ENCODE measurements at places on chromosomes 1 and 21. TPM values are rescaled to one million over a fixed set of nuclear protein-coding genes. Genes with fewer than 3 reads are reported as not detected.

DNA sequence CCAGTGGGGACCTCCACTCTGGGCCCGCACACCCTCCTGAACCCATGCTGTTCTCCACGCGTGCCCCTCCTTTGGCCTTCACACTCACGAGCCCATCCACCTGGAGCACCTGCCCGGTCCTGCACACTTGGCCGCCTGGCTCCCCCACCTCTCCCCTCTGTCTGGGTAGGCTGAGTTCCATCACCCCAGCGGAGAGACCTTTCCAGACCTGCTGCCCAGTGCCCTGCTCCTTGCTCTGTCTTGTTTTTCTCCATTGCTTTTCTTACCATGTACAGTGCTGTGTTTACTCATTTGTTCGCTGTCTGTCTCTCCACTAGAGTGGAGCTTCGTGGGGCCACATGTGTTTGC lies 351.0 kb upstream of the VAMP3 start:
- no peak for DNase-seq

- peak; percentile 96 for DNase-seq
Observed at GRCh38 chr1:155322953-155323728, 2.4 kb downstream of the RUSC1 start.

GRCh38 chr1:155941845-155942531 lies 550 bp downstream of the RXFP4 start:
- DNase-seq: no peak

DNA sequence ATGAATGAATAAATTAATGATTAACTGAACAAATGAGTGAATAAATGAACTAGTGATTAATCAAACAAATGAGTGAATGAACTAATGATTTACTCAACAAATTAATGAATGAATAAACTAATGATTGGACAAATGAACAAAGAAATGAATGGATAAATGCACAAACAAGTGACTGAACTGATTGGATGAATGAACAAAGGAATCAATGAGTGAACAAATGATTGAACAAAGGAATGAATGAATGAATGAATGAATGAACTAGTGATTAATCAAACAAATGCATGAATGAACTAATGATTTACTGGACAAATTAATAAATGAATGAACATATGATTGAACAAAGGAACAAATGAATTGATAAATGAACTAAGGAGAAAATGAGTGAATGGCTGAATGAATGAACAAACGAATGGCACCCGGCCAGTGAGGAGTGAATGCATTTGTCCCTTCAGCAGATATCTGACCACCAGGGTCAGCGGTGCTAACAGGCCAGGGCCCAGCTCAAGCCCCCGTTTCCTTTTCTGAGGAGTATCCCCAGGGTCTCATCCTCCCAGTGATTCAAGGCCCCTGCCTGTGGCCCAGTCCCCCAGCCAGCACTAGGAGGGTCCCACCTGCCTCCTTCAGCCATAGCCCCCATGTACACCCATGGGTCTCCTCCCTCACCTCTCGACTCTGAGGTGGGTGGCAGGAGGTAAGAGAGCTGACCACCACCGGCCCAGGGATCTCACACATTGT lies 49.9 kb downstream of the WNT9A start:
- DNase-seq: no peak

GRCh38 chr1:167328306-167328815 lies 107.7 kb downstream of the POU2F1 start:
- no peak for DNase-seq

GRCh38 chr21:32055305-32055704 lies 182.5 kb downstream of the HUNK start:
- no peak for DNase-seq

Gene BARHL2
- total RNA-seq: not detected

DNA sequence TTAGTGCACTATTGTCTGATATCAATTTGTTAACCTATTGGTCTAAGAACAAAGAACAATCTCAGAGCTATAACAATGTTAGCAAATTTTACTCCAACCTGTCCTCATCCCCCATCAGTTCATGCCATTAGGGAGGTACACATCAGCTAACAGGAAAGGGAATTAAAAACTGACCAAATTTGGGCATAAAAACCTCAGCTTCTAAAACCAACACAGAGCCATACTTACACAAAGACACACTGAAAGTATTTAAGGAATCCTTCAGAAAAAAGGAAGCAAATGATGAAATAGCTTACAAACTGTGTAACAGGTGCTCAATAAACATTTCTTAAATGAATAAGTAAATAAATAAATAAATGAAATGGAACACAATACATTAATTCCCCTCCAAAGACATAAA lies 89.2 kb downstream of the TTLL7 start:
- DNase-seq: no peak

GRCh38 chr1:203186446-203187303 lies at the start of gene CHI3L1:
TSS of gene CHI3L1 (minus strand) at chr1:203186704. CDS start at chr1:203186623, 81 bp downstream.
- DNase-seq: no peak

- DNase-seq: peak; percentile 73
Observed at GRCh38 chr1:117810553-117810952, 118.9 kb downstream of the GDAP2 start.

GRCh38 chr1:11478571-11479374 lies at the start of gene DISP3:
TSS of gene DISP3 (plus strand) at chr1:11479155. CDS start at chr1:11500993, 21,838 bp downstream.
- DNase-seq: peak; percentile 27

DNA sequence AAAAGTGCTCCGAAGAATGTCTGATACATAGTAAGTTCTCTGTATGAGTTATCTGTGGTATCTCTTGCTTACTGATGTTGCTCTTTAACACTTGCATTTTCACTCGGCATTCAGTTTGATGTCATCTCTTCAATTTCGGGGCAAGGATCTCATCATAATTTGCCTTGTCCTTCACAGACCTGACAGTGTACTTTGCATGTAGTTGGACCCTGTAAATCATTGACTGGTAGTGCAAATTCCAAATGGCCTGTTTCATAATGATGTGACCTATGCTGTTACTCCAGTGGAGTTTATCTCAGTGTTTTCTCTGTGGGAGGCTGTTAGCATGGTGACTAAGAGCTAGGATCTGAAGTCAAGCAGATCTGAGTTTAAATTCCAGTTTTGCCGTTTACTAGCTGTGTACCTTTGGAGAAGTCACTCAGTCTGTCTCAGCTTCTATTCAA lies 34.2 kb upstream of the ABCD3 start:
- peak; percentile 7 for DNase-seq

- DNase-seq: no peak
Observed at GRCh38 chr1:236952246-236953003, 51.8 kb downstream of the MT1HL1 start.

DNA sequence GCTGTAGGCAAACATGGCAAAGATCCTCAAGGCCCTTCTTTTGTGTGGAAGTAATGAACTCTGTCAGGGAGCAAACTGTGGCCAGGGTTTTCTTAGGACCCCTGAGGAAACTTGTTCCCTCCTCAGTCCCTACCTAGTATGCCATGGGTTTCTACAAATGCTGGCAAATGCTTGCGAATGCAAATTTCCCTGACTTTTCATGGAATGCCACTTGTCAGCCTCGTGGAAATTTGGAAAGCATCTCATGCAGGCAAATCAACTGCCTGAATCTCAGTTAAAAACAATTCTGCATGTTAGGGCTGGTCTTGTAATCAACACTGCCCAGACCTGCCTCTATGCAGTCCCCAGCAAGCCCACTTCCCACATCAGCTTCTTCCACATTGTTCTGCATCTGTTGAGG lies 334.9 kb upstream of the AJAP1 start:
- DNase-seq: no peak

Gene GLUL
- 79.9 TPM for total RNA-seq

Gene BRDT
- not detected for total RNA-seq

- no peak for DNase-seq
Observed at GRCh38 chr21:32392299-32392879, 423 bp downstream of the URB1 start.

DNA sequence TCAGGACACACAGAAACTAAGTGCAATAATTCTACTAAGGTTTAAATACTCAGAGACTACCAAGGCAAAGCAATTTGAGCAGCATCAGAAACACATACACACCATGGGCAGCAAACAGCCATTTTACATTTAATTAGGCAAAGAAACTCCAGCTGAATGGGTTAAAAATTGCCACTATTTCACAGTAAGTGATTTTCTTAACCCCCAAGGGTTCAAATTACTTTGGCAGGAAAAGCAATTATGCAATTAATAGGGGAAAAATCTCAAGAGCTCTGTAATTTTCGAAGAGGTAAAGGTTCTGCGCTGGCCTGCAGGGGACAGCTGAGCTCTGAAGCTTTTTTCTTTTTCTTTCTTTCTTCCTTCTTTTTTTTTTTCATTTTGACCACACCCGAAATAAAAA lies 206.2 kb upstream of the RRP15 start:
- DNase-seq: no peak

Gene TMEM81
- 1.8 TPM for total RNA-seq

Gene TNFRSF9
- 4.1 TPM for total RNA-seq

DNA sequence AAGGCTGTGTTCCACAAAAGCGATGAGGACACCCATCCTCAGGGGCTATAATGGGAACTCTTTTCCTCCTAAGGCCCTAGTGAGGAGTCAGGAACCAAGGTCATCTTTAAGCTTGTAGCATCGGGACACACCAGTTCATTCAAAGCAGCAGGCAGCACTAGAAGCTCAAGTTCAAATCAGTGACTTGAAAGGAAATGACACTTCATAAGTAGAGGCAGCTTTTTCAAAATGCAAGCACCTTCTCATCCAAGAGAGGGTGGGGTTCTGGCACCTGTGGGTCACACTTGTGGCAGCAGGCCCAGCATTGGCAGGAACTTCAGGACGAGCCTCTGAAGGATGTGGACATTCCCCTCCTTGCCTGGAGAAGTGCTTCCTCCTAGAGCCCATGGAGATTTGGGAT lies 496.3 kb downstream of the KIF26B start:
- no peak for DNase-seq

DNA sequence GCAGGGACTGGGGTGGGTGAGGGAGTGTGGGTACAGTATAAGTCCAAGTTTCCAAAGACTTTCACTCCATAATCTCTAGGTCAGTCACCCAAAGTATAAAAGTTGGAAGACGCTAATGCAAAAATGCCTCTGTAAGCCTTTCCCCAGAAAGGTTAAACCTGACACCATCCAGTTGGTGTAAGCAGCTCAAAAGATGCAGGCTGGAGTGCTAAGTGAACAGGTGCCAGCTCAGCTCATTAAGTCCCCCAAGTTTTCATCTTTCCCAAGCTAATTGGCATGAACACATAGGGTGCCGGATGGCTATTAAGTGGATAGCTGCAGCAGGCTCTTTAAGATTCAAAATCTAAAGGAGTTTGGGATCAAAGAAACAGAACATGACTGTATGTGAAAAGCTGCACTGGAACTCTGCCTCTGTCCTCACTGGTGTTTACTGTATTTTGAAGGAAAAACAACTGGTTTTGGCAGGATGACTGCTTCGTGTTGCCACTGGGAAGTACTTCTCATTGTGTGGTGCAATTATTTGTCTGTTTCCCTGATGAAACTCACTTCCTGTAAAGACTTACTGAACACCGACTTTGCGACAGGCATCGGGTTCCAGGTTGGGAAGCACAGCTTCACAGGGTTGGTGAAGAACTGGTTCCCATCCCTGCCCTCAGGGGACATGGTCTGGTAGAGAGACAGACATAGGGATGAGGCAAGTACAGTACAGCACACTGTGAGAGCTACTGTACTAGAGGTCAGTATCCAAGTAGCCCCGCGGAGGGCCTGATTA lies 152.7 kb downstream of the DAB1 start:
- DNase-seq: no peak

Gene OR2T2
- total RNA-seq: not detected

Gene ITGB3BP
- total RNA-seq: 101 TPM

DNA sequence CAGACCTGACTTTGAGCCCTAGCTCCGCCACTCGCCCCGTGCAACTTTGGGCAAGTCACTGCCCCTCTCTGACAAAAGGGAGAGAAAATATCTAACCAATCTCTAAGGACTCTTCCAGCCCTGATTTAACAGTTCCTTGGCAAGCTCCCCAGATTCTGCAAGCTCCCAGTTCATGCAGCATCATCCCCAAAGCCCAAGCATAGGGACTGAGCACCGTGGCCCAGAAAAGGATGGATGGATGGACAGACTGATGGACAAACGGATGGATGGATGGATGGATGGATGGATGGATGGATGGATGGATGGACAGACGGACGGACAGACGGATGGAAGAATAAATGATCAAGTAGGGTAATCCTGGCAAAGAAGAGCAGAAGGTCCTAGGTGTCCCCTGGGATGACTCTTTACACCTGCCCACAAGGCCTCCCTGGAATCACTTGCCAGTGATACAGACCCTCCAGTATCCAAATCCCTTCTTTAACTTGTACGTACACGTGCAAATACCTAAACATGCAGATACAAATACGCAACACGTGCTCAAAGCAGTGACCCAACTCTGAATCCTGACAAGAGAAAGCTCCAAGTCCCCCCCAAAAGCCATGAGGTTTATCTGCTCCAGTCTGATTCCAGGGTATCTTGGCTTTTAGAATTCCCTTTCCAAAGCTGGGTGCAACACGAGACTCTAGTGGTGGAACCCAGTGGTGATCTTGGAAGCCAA lies 16.0 kb downstream of the IFFO2 start:
- no peak for DNase-seq

GRCh38 chr1:5514527-5515183 lies 477.6 kb downstream of the NPHP4 start:
- DNase-seq: peak; percentile 27

Gene MYCL
- total RNA-seq: 0.12 TPM

Gene TMEM61
- total RNA-seq: not detected

DNA sequence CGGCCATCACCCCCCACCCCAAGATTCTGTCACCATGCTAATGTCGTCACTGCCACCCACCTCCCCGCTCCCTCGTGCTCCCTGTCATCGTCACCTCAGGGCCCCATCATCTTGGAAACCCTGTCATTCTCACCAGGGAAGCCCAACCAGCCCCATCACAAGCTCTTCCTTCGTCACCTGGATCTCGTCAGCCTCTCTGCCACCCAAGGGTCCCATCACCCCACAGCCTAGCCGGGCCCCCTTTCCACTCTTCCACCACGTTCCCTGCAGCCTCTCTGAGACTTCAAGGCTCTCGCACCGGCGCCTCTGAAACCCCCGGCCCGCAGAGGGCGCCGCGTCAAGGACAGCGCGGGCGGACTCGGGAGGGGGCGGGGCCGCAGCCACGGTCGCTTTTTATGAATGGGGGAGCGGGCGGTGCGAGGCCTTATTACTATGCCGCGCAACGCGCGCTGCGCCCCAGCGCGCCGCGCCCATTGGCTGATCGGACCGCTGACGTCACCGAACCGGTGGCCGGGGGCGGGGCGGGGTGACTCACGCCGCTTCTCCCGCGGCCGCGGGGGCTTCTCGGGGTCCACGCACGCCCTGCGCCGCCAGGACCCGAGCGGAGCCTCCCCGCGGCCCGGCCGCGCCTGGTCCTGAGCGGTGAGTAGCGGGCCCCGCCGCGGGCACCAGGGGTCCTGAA lies at the start of gene GPR3:
Gene GPR3, plus strand, starts transcription at position 527 of the 682 bp plus-strand sequence. CDS start 1,177 bp downstream, outside the sequence.
- peak; percentile 92 for DNase-seq

Gene AMY1B
- total RNA-seq: not detected
